Amniotic stem cell (primary cell): ENCODE measurements at places on chromosomes 6 and 20.

- no peak for DNase-seq
Observed at GRCh38 chr20:59071216-59071615, 28.6 kb upstream of the PRELID3B start.

- DNase-seq: no peak
Observed at GRCh38 chr6:18207949-18208348, 52.7 kb downstream of the KDM1B start.

DNA sequence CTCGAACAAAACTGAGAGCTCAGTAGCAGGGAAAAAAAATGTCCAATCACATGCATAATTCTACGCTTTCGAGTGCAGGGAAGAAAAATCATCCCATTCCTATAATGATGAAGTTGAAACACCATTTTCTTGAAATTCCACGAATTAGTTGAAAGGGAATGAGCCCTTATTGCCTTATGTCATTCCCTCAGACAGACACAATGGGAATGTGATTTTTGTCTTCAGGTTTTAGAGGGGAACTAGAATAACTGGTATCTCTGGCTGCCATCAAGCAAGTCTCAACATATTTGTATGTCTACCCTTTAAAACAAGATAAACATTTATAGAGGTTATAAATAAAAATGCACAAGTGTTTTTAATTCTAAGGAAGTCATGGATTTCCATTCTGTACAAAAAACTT is 87.9 kb downstream of the KIF13A start:
- no peak for DNase-seq

DNA sequence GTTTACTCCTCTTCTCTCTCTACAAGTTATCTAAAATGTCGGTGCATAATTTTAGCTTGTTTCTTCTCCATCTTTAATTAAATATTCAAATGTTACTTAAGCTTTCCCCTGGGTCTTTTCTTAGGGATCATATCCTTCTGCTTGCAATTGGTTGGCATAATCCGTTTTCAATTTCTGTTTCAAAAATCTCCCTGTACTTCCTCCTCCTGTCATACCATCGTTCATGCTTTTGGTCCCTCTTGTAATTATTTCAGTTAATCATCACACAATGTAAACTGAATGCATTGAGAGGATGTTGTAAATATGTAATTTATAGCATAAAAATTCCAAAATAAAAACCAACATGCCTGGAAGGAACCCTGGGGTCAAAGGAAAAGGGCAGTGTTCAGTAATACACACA is 189.2 kb upstream of the RAB32 start:
- DNase-seq: no peak

DNA sequence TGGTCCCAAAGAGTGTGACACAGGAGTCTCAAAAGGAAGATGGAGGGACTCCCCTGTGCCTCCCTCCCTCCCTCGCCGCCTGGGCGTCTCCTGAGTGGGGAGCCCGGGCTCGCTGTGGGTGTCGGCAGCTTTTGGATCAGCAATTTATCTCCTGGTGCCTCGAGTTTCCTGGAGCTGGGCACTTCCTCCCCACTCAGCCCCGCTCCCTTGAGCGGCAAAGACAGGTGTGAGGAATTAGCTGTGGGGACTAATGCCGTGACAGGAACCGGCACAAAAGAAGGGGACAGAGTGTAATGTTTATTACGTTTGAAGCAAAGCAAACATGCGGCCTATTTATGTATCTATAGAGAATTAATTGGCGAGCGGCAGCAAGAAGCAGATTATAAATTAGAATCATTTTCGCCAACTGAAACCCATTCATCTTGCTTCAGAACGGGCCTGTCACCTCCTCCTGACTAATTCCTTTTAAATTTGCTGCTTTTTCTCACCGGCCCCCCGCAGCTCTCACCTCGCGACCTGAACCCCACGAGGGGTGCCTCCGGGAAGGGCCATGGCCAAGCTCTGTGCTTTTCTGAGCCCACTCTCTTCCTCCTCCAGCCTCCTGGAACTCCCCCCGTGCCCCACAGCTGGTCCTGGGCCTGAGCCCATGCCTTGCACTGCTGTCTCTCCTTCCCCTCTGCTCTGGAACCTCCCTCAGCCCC is 8.8 kb upstream of the CDH22 start:
- no peak for DNase-seq

DNA sequence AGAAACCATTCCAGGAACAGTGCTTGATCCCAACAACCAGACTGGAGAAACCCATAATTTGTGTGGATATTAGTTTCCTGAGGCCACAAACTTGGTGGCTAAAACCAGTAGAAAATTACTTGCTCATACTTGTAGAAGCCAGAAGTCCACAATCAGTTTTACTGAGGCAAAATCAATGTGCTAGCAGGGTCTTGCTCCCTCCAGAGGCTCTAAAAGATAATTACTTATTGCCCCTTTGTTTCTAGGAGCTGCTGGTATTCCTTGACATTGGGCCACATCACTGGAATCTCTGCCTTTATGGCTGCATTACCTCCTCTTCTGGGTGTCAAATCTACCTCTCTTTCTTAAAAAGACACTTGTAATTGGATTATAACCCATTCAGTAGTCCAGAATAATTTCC is 142.2 kb upstream of the SAMD5 start:
- DNase-seq: no peak

GRCh38 chr6:16277101-16277981 is 39.0 kb downstream of the GMPR start:
- DNase-seq: peak; percentile 78

- no peak for DNase-seq
Observed at GRCh38 chr6:166395778-166396177, 13.0 kb upstream of the MPC1 start.

DNA sequence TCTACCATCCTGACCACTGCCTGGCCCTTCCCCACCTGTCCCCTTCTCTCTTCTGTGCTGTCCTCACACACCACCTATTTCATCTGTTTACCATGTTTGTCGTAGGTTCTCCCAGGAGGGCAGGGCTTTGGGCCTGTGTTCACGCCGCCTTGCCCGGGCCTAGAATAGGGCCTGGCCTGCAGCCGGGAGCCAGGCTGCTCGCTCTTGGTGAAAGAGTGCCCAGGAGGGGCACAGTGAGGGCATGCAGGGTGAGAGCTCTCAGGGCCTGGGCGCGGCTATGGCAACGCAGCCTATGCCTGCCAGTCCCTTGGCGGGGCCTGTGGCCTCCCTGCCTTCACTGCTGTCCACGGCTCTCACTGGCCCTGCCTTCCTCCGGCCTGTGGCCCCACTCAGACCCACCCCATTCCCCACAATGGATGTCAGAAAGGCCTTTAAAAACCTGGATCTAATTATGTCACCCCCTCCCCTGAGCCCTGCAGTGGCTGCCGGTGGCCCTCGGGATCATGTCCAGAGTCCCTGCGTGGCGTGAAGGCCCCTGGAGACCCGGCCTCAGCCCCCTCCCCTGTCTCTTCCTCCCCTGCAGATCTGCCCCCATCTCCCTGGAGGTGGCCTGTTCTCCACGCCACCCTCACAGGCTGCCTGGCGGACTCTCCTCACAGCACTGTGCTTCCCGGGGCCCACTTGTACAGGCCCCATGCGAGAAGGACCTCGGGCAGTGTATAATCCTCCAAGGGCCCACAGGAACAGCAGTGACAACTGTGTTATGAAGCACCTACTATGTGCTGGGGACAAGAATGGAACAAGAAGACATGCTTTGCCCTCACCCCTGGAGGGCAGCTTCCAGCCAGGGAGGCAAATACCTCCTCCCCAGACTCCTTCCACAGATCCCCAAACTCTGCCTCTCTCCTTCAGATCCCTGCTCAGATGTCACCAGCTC is 22.9 kb upstream of the NOL4L start:
- no peak for DNase-seq

GRCh38 chr20:3209257-3209945 is at the start of gene ITPA:
TSS of gene ITPA (plus strand) at chr20:3209498. CDS start at chr20:3209552, 54 bp downstream.
- no peak for DNase-seq

DNA sequence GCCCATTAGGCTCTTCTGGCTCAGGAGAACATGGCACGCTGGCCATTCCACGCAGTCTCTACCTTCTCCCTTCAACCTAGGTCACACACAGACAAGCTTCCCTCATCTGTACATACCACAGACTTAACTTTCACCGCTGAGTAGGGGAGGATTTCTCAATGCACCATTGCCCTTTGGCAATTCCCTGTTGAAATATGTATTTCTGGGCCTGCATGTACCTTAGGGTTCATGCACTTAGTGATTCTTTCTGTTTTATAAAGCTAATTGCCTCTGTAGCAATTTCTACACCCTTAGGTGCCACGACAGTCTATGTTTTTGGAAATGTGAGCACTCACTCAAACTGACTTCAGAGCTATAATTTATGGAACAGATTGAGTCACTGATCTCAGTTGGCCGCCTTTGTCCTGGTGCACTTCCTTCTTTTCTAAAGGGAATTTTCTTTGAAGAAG is 253.8 kb upstream of the PRDM1 start:
- DNase-seq: no peak

- DNase-seq: no peak
Observed at GRCh38 chr20:60485012-60485760, 527.0 kb downstream of the CDH26 start.

DNA sequence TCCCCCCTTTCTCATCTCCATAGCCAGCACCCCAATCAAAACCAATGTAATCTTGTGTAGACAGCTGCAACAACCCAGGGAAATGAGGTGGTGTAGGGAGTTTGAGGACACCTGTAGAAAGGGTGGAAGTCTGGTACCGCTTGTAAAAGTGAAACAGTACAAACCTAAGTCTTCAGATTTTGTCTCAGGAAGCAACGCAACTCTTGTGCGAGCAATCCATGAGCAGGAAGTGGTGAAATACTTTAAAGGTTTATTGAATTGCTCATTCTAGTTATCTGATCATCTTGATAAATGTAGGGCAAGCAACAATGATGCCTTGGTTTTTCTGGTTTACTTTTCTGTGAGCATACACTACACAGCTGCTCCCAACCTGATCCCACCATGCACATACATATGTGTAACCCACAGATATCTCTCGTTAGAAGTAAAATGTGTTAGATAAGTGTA is 71.1 kb upstream of the THEMIS start:
- no peak for DNase-seq

DNA sequence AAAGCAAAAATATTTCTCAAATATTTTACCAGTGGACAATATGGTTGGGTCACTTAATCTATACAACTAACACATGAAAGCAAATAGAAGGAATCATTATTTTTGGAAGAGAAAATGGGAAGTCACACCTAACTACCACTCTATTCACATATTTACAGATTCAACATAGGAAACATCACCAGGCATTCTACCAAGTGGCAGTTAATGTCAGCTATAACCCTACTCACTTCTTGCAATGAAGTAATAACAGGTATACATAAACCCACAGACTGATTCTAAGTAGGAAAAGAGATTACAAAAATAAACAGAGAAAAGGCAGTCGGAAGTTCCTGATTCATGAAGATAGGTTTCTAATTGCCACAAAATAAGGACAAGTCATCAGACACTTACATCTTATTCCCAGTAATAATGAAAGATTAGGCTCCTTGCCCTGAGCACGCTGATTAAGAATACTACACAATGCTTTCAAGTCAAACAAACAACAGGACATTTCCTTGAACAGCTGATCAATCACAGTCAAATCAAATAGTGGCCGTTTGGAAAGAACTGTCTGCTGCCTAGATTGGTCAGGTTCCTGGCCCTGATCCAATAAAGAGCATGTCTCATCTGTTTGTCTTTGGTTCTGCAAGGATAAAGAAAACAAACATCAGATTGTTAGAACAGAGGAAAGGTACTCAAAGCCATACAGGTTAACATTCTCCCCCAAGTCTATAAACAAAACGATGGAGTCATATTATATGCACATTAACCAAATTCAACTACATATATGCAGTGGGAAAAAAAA is 79.2 kb upstream of the PLN start:
- no peak for DNase-seq

DNA sequence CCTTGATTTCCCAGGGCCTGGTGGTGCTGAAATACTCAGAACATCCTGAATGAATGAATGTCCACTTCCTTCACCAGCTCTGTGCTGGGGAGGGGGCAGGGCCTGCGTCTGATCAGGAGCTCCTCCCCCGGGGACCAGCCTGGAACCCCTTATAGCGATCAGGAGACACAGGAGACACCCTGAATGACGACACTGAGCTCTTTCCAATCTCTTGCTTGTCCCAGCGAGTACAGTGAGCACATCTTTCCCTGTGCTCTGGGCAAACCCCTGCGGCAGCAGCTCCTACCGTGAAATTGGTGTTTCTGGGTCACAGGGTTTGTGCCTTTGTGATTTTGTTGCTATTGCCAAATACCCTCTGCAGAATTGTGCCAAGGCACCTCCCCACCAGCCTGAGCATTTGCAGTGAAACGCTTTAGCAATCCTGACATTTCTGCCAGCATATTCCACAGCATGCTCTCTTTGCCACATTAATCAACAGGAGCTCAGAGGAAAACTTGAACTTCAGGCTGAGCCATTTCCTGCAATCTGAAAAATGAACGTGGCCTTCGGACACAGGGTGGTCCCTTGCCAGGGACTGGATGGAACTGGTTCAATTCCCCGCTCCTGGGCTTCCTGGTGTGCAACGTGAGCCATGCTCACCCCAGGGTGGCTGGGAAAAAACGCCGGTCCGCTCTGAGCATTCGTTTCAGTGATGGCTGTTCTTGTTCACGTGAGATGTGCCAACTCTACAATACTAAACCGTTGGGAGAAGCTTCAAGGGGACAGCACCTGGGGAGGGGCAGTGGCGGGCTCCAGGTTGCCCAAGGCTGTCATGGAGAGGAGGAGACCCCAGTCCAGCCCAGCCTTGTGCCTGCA is 23.1 kb upstream of the MRGBP start:
- no peak for DNase-seq

- no peak for DNase-seq
Observed at GRCh38 chr6:29919506-29920445, 22.6 kb upstream of the HLA-A start.

GRCh38 chr6:158808941-158809678 is 10.1 kb downstream of the EZR start:
- DNase-seq: no peak

- DNase-seq: no peak
Observed at GRCh38 chr6:94680669-94681212, 896.6 kb upstream of the MANEA start.

DNA sequence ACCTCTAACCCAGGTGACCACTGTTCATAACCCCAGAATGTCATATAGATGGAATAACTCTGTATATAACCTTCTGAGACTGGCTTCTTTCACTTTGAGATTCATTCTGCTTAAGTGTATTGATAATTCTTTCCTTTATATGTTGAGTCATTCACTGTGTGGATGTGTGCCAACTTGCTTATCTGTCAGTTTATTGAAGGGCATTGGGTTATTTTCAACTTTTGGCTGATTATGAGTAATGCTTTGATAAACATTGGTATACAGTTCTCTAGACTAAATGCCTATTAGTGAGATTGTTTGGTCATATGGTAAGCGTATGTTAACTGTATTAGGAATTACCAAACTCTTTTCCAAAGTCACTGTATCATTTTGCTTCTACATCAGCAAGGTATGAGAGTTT is 453.4 kb upstream of the SPTLC3 start:
- no peak for DNase-seq
